ENCODE measurements at places on chromosomes 13 and 19.

DNA sequence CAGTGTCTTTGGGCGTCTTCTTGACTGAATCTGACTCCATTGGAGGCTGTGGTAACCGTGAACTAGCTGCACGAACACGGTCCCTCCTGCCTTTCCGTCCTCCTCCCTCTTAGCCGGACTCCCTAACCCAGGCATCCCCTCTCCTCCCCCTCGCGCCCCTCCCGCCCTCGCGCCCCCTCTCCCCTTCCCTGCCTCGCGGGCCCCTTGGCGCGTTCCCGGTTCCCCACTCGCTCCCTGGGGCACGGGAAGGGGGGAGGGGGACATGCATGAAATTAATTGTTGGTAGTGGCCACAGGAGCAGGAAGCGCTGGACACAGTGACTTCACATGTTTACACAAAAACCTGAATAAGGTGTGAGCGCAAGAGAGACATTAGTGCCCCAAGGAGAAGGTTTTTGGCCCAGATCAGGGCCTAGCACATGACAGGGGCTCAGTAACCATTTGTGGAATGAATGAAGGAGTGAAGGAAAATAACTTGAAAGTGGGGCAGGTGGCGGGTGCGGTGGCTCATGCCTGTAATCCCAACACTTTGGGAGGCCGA is 279 bp downstream of the DMRTC2 start:
- no peak for DNase-seq

- no peak for DNase-seq
Measured at GRCh38 chr19:50432221-50433028, at the start of gene MYBPC2. Gene MYBPC2 (plus strand): TSS chr19:50432892. CDS start chr19:50432954, 62 bp downstream.

DNA sequence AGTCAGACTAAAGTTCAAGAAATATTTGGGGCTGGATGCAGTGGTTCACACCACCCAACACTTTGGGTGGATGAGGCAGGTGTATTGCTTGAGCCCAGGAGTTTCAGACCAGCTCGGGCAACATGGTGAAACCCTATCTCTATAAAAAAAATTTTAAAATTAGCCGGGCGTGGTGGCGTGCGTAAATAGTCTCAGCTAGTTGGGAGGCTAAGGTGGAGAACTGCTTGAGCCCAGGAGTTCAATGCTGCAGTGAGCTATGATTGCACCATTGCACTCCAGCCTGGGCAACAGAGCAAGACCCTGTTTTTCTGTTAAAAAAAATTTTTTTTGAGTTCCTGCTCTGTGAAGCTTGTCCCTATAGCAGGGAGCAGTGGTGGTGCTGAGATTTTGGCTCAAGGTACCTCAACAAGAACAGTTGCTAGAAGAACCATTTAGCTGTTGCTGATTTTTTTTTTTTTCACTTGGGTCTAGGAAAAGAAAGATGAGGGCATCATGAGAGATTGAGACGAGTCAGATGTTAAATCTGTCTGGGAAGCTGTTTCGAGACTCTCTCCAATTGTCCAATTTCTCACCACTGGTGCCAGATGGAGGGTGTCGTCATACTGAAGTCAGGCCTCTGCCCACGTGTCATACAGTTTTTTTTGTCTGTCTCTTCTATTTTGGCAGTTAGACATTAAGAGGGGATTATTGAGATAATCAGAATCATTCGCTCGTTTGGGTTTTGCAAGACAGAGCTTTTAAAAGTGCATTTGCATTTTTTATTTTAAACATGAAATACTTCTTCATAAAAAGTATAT is 3.7 kb downstream of the SLC25A42 start:
- DNase-seq: no peak

DNA sequence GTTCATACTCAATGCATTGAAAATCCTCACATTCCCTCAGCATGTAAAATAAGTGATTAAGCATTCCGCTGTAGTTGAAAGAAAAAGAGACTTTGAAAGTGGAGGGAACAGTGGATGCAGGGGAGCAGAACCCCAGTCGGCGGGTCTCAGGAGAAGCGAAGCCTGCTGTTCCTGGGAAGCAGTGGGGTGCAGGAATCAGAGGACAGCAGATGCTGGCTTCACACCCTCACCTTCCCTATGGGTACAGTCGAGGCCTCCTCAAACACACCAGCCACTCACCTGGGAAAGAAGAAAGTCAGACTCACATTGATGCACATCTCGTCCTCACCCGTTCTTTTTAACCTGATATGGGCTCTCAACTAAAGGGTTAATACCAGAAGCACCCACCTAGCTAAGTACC is 38.2 kb downstream of the COL4A2 start:
- no peak for DNase-seq

GRCh38 chr13:33817901-33818706 is at the start of gene RFC3:
Gene RFC3 (plus strand): TSS chr13:33818149. CDS start chr13:33818179, 30 bp downstream.
- peak; percentile 91 for DNase-seq

All from HFFc6 (cell line).